Coronary artery (tissue), 2 donors: ENCODE measurements at places on chromosomes 13 and 19.
A peak's percentile ranks its signal among the peaks of the same experiment; 100 is the strongest.

- no peak for DNase-seq
Observed at GRCh38 chr13:40586886-40587565, 79.4 kb downstream of the FOXO1 start.

GRCh38 chr13:28161370-28161769 is 23.0 kb downstream of the PAN3 start:
- DNase-seq: no peak

DNA sequence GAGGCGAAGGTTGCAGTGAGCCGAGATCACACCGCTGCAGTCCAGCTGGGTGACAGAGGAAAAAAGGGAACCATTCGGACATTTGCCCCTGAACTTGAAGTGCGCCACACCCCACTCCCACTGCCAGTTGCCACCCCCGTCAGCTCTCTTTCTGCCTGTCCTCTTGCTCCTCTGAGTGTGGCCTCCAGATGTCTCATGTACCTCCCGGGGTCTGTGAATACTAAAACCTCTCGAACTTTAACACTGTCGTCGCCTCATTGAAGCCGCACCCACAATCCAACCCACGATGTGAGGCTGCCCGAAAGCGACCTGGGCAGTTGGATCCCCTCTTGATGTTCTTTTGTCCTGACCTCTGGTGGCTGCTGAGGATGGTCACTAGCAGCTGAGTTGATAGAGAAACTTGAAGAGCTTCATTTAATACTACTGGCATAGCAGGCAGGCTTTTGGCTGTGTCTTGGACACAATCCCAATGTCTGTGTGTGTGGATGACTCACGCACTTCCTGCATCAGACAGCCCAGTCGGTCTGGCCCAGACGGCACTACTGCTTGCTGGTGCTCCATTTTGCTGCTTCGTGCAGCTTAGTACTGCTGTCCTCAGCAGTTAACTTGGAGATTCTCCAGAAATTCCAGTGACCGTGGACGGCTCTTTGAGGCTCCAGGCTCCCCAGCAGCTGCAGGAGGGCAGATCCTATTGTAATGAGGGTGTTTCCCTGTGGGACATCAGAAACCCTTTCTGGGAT is 4.2 kb downstream of the FPR3 start:
- DNase-seq: peak; percentile 91

DNA sequence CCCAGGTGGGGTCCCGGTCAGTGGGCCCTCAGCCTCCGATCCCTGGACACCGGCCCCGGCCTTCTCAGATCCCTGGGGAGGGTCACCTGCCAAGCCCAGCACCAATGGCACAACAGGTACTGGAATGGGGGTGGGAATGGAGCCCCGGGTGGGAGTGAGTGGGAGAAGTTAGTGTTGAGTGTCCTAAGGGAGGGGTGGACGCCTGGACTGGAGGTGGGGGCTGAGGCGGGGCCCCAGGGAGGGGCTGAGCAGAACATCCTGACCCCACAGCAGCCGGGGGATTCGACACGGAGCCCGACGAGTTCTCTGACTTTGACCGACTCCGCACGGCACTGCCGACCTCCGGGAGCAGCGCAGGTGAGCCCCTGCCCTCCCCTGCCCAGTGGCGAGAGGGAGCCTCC is 17.7 kb downstream of the EPN1 start:
- DNase-seq: no peak

- DNase-seq: no peak
Observed at GRCh38 chr19:45780146-45780447, 2.2 kb downstream of the DMPK start.

DNA sequence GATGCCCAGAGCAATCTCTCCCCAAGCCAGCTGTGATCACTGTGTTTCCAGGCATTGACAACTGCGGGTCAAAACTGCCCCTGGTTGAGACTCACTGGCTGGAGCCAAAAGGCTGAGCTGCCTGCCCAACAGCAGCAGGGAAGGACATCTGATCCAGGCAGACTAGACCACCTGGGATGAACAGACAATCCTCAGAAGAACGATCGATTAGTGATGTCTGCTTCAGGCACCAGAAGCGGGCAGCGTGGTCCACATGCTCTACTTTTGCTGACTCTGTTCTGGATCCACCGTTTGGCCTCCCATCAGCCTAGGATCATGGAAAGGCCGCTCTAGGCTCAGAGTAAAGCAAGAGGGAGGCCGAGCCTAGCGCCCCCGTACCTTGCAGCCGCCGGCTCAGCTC is 9.9 kb upstream of the GP6 start:
- no peak for DNase-seq

DNA sequence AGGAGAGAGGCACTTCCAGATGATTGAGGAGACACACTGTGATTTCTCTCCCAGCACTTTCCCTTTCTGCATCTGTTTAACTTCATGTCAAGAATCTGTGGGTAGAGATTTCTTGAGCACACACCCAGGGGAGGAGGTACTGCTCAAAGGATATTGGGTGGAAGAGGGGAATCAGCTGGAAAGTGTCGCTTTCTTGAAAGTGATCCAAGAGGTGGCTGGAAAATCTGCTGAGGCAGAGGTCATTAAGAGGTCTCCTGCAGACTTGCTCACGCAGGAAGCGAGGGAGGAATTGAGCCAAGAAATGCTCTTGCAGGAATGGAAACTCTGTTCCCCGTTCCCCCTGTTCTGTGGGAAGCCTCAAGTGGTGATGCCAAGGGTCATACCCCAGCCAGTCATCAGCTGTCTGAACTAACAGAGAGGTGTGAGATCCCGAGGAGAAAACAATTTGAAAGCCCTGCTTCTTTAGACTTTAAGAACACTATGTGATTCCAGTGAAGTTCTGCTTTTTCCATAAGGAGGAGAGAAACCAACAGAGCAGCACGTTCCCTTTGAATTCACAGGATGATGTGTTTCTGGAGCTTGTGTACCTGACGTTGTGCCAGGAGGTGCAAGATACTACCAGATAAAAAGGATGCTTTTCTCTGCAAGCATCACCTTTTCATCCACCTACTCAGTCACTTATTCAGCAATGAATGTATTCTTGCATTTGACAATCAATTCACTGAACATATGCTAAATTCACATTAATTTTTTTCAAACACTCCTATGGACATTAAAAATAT is 163.4 kb upstream of the GPR12 start:
- no peak for DNase-seq

DNA sequence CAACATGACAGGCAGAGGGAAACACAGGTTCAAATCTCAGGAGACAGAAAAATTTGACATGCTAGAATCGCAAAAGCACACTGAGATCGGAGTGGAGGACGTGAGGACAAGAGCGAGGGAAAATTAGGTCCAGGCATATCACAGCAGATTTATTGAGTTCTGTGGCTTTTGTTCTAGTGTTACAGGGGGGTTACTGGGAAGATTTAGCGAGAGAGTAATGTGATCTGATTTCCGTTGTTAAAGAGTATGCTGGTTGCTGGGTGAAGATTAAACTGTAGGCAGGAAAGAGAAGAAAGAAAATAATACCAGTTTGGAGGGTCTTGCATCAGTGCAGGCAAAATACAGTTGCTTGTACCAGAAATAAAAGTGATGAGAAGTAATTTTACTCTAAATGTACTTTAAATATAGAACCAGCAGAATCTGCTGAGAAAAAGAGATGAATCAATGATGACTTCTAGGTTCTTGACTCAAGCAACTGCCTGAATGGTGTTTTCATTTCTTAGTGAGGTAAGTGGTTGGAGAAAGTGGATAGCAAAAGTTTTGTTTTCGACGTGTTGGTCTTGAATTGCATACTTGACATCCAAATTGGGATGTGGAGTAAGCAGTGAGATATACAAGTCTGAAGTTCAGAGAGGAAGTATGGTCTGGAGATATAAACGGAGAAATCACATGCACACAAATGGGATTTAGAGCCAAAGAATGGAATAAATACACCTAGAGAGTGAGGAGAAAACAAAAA is 35.7 kb downstream of the UFM1 start:
- DNase-seq: no peak
